ENCODE measurements at places on chromosomes 12 and 14. TPM values are rescaled to one million over a fixed set of nuclear protein-coding genes. Genes with fewer than 3 reads are reported as not detected.

GRCh38 chr12:3171195-3171591, 94.0 kb downstream of the TSPAN9 start:
- no peak for DNase-seq

- no peak for DNase-seq
These were observed 108.3 kb downstream of the CRADD start for GRCh38 chr12:93785249-93786010.

GRCh38 chr12:116916122-116916521, 5.4 kb downstream of the FBXW8 start:
- no peak for DNase-seq

TAS2R19 gene
- total RNA-seq: 3.6 TPM

HCAR2 gene
- total RNA-seq: not detected

PAH gene
- 0.22 TPM for total RNA-seq

C12orf56 gene
- 0.80 TPM for total RNA-seq

ADGRD1 gene
- 10.8 TPM for total RNA-seq

DNA sequence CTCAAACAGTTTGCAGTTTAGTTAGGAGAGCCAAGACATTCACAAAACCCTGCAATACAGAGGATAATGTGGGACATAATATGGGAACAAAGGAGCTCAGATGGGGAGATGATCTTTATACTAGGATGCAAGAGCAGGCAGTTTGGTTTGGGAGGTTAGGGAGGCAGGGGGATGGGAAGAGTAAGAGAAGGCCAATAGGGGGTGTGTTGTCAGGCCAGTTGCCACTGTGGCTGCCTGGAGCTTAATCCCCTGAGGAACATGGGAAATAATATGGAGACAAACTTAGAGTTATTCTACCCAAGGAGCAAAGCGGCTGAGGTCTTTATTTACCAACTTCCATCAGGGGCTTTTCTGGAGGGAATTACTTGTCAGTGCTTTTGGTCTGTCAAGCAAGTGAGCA, 10.0 kb upstream of the CSRP2 start:
- DNase-seq: no peak

- no peak for DNase-seq
These were observed 55.2 kb downstream of the NDUFA12 start for GRCh38 chr12:94948232-94948810.

ST8SIA1 gene
- 6.9 TPM for total RNA-seq

DNA sequence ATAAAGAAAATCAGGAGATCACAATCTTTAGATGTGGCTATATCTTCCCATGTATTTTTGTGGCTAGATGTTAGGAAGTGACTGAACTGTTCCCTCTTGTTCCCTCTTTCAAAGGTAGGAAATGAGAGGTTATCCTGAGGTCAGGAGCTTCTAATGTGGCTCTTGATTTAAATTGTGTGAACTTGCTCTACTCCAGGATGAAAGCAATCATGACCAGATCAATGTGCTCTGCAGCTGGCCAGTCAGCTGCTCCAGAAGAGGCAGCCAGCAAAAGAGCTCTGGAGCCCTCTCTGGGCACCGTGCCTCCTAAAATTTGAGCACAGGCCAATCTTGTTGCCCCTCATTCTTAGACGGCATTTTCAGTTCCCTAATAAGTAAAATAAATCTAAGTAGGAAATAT, 32.0 kb downstream of the CDK17 start:
- DNase-seq: peak; percentile 78

GRCh38 chr14:29906256-29906870, 21.3 kb downstream of the PRKD1 start:
- peak; percentile 26 for DNase-seq

BCL11B gene
- 1.2 TPM for total RNA-seq

GRCh38 chr12:69898236-69898635, 73.2 kb downstream of the MYRFL start:
- no peak for DNase-seq

FGF23 gene
- total RNA-seq: 0.04 TPM

DNA sequence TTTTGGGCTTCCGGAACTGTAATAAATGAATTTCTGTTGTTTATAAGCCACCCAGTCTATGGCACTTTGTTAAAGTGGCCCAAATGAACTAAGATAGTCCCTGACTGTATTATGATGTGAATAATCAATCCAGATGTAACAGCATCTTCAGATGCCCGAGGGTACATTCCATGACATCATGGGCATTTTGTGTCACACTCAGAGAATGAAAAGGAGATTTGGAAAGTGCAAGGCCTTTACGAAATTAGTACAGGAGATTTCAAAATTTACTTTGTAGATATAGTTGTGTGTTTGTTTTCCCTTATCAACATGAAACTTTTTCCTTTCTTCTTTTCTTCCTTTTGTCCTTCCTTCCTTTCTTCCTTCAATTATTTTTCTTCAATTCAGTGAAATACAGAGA, 54.2 kb upstream of the AMIGO2 start:
- DNase-seq: no peak

GNB3 gene
- total RNA-seq: 4.7 TPM

DNA sequence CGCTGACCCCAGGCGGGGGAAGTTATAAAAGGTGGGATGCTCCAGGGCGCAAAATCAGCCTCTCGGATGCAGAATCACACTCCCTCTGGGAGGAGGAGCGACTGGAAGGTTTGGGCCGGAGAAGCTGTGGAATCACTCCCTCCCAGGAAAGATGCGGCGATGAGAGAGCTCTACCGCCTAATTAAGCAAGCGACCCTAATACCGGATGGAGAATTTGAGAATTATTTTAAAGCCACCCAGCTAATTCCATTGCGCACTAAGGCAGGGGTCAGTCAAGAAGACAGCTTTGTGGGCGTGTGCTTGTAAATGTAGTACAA, 1.9 kb downstream of the COL2A1 start:
- DNase-seq: peak; percentile 26

DNA sequence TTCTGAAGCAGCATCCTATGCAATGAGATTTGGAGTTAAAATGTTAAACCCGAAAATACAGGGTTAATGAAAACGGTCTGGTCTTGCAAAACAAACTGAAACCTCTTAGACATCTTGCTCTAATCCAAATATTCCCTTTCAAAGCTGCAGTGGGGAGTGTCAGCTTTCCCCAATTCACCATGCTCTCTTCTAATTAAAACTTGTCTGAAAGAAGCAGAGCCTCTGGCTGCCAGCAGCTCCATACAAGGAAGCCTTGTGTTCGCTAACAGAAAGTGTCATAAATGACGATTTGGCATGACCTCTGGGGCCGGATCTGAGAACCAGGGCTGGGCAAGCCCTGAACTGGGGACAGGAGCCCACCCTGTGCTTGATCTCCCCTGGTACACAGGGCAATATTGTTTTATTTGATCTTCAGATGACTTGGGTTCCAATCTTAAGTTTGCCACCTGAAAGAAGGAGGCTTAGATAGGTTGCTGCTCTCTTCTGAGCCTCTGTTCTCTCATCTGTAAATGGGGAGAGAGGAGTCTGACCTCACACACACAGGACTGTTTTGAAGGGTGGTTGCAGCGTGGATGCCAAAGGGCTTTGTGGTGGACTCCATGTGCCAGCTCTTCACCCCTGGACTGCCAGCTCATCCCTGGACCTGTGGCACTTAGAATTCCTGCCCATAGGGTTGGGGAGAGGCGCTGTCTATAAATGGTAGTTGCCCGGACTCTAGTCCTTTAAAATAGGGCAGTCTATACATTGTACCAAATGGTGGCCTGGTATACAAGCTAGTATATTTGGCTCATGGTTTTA, 7.8 kb downstream of the KMT5A start:
- DNase-seq: no peak

DNA sequence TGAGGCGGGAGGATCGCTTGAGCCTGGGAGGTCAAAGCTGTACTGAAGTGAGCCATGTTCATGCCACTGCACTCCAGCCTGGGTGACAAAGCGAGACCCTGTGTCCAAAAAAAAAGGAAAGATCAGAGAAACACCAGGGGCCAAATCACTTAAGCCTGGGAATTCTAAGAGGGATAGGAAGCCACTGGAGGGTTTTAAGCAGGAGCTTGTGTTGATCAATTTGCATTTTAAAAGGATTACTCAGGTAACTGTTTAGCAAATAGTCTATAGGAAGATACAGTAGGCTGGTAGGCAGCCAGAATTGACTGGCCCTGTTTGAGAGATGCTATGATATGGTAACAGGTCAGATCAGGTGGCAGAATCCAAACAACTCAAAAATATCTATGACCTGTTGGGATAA, 162.7 kb downstream of the SPTSSA start:
- no peak for DNase-seq

DNA sequence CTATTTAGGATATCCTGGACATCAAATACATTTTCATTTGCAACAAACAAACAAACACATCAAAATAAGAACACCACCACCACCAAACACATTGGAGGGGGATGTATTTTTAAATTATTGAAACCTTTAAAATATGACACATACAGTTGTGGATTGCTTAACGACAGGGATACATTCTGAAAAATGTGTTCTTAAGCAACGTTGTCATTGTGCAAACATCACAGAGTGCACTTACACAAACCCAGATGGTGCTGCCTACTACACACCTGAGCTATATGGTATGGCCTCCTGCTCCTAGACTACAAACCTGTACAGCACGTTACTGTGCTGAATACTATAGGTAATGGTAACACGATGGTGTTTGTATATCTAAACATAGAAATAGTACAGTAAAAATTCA, 19.4 kb downstream of the PYGL start:
- no peak for DNase-seq

- peak; percentile 50 for DNase-seq
These were observed 115.3 kb upstream of the CPSF6 start for GRCh38 chr12:69123919-69124638.

GRCh38 chr12:51932218-51933076, 19.1 kb upstream of the ACVR1B start:
- DNase-seq: no peak

GRCh38 chr12:21962236-21962635, 21.0 kb upstream of the ABCC9 start:
- no peak for DNase-seq

RNASE9 gene
- not detected for total RNA-seq

DNA sequence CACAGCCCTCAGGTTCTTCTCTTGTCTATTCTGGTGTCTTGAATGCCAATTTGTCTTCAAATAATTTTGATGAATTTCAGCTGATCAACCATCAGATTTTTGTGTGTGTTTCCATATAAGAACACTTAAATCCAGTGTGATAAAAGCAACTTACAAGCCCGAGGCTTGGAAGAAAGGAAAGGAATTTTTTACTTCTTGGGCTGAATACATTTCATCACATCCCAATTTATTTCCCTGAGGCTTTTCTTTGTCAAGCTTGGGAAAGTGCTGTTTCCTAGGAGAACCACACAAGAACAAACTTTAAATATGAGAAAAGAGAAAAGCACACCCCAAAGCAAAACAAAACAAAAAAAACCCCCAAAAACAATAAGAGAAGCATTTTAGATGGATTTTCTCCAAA, 26.6 kb downstream of the GPRC5D start:
- DNase-seq: peak; percentile 92

- DNase-seq: peak; percentile 23
These were observed 1.8 kb downstream of the PITPNM2 start for GRCh38 chr12:123149088-123149487.

- DNase-seq: peak; percentile 18
These were observed 15.3 kb downstream of the SPIC start for GRCh38 chr12:101490286-101490920.

NGB gene
- total RNA-seq: not detected

- DNase-seq: peak; percentile 96
These were observed 50.0 kb upstream of the USP44 start for GRCh38 chr12:95601091-95601961.

AMDHD1 gene
- 0.27 TPM for total RNA-seq

- DNase-seq: no peak
These were observed 76.0 kb downstream of the SYNE2 start for GRCh38 chr14:63928744-63929174.

GRCh38 chr12:3417113-3417512, 73.9 kb upstream of the PRMT8 start:
- DNase-seq: peak; percentile 52

ANKRD33 gene
- total RNA-seq: 0.04 TPM

- DNase-seq: peak; percentile 64
These were observed 6.5 kb upstream of the PRPH start for GRCh38 chr12:49288412-49288853.

GPD1 gene
- total RNA-seq: 56.3 TPM

TMTC1 gene
- 34.7 TPM for total RNA-seq

ASB2 gene
- total RNA-seq: 32.3 TPM

GRCh38 chr12:92482599-92482998, 220.2 kb upstream of the PLEKHG7 start:
- peak; percentile 48 for DNase-seq

MYO1H gene
- total RNA-seq: not detected

Data from muscle of leg (tissue), 16 donors.